ENCODE measurements at places on chromosomes 11 and 22.

DNA sequence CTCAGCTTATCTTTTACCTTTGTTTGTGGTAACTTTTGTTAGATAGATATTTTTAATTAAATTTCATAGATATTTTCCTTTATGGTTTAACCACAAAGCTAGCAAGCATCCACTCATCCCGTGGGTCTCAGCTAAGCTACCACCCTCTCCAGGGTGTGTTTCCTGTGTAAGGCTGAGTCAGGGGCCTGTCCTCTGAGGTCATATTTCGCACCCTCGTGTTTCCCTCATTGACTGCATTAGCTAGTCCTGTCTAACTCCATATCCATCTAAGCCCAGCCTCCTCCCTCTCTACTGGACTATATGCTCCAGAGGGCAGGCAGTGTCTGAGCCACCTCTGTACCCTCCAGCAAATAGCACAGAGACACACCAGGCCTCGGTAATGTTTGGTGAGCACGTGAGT, 16.7 kb downstream of the XRRA1 start:
- peak; percentile 61 for DNase-seq

- DNase-seq, result no peak
Observed at GRCh38 chr11:3958281-3958680, 102.8 kb downstream of the STIM1 start.

GRCh38 chr11:126205359-126205758, 6.1 kb downstream of the RPUSD4 start:
- no peak for DNase-seq

DNA sequence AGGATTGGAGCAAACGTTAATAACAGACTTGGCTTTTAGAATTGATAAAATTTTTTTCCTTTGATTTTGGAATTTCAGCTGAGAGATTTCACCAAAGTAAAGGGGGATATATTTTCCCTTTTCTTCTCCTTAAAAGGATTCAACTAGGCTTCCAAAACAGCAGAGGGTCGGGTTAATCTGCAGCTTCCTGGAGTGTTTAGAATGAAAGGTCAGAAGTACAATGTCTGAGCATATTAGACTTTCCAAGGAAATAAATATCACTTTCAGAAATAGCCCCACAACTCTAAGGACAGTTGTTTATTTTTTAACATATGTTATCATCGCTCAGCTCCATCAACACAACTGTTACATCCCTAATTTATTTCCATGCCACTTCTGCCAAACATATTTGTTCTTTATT, 1532.9 kb upstream of the RAG2 start:
- no peak for DNase-seq

DNA sequence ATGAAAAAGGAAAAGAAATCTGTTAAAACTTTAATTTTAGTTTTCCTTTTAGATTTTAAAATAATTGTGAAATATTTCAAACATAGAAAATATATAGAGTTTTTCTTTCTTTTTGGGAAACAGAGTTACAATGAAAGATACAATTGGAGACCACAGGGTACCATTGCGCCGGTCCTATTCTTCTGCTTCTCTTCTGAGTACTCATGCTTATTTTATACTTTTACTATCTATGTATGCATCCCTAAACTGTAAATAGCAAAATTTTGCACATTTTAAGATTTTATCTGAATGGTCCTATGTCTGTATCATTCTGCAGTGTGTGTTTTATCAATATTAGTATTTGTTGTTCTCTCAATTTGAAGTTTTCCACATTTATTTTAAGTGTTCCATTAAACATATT, 65.0 kb downstream of the EHF start:
- no peak for DNase-seq

Measured in fibroblast of villous mesenchyme (primary cell).